Psoas muscle (tissue), 8 donors: ENCODE measurements at places on chromosomes 13 and 19. TPM values are rescaled to one million over a fixed set of nuclear protein-coding genes. Genes with fewer than 3 reads are reported as not detected.

KCNN4 gene
- 0.21 TPM for polyA plus RNA-seq

- peak; percentile 78 for DNase-seq
Measured at GRCh38 chr19:35135389-35135909, 590 bp upstream of the LGI4 start.

- no peak for DNase-seq
Measured at GRCh38 chr13:29844441-29844840, 6.0 kb downstream of the UBL3 start.

- no peak for DNase-seq
Measured at GRCh38 chr13:78402708-78403400, 200.5 kb downstream of the POU4F1 start.

- DNase-seq, result no peak
Measured at GRCh38 chr19:1132552-1133383, 29.0 kb downstream of the GPX4 start.

DNA sequence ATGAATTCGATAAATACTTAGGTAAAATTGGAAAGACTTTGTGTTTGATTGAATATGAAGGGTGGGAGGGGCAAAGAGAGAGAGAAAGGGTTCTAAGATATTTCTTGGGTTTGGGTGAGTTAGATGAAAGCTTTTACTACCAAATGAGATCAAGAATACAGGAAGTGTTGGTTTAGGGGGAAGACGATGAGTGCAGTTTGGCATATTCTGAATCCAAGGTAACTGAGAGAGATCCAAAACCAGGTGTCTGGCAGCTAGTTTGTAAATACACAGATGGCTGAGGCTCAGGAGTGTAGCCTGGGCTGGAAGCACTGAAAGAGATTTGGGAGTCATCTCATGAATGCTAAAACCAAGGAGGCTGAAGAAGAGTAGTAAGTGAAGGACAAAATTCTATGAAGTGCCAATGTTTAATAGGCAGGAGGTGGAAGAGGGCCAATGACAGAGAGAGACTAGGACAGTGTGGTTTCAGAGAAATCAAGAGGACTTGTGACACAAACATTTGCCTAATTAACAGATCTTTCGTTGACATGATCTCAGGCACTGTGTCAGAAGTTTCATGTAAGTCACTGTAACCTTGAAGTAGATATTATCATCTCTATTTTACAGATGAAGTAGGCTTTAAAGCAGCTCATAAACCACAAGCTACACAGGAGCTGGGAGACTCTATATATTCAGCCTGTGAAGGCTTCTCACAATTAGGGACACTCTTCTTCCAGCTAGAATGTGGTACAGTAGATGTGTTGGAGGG, 70.2 kb upstream of the ZDHHC20 start:
- no peak for DNase-seq

MISP3 gene
- 1.8 TPM for polyA plus RNA-seq

- DNase-seq, result peak; percentile 54
Measured at GRCh38 chr19:6718741-6719539, 1.5 kb downstream of the C3 start.

- no peak for DNase-seq
Measured at GRCh38 chr13:72868229-72868628, 86.3 kb downstream of the PIBF1 start.

CABP5 gene
- polyA plus RNA-seq, result not detected

- no peak for DNase-seq
Measured at GRCh38 chr13:25249001-25249543, 38.2 kb downstream of the MTMR6 start.

- DNase-seq, result no peak
Measured at GRCh38 chr13:26132756-26133155, 80.9 kb upstream of the SHISA2 start.

ZNF700 gene
- 3.1 TPM for polyA plus RNA-seq

CYP4F8 gene
- not detected for polyA plus RNA-seq

DNA sequence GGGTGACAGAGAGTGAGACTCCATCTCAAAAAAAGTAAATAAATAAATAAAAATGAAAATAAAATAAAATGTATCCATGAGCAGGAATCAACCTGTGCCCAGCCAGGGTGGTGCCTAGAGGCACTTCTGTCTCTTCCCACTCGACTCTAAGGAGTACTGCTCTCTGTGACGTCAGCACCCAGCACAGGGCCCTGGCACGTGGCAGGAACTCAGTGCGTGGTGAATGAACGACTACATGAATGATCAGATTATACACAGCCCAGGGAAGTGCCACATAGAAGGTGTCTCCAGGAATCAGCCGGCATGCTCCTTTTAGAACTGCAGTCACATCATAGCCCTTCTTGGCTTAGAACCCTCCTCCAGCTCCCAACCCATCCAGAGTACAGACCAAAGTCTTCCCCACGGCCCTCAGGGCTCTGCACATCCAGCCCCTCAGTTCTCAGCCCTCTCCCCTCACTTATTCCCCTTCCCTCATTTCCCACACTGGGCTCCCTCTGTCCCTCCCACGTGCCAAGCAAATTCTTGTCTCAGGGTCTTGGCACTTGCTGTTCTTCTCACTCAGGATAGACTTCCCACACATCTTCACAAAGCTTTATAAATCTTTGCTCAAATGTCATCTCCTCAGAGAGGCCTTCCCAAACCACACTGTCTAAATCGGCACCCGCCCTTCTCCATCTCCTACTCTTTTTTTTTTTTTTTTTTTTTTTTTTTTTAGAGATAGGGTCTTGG, 4.2 kb downstream of the CLIP3 start:
- DNase-seq, result no peak

GRCh38 chr19:17797424-17798201, 2.7 kb downstream of the B3GNT3 start:
- no peak for DNase-seq

- no peak for DNase-seq
Measured at GRCh38 chr13:21071924-21072323, 10.5 kb upstream of the LATS2 start.

DAND5 gene
- not detected for polyA plus RNA-seq

- no peak for DNase-seq
Measured at GRCh38 chr13:44079413-44080205, 199.9 kb downstream of the LACC1 start.

OXGR1 gene
- 0.06 TPM for polyA plus RNA-seq

RFX2 gene
- 1.0 TPM for polyA plus RNA-seq

UBAC2 gene
- polyA plus RNA-seq, result 71.7 TPM

- DNase-seq, result no peak
Measured at GRCh38 chr19:31334101-31334848, 15.0 kb downstream of the TSHZ3 start.

DNA sequence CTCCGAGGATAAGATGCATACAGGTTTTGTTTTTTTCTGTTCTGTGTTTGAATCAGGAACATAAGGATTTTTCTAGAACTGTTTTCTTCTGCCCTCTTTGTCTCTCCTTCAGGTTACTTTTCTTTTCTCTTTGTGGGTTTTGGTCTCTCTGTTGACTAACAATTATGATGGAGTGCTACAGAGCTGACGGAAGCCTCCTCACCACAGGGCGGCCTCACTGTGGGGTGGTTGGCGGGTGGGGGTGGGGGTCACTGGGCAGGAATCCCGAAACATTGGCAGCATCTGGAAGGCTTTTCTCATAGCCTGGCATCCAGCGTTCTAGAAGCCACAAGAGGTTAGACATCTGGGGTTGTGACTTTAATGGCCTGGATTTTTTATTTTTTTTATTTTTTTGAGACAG, 12.0 kb upstream of the MATK start:
- no peak for DNase-seq
